Iris pigment epithelial cell (primary cell): ENCODE measurements at places on chromosomes 4 and X.

GRCh38 chr4:95889662-95890061 is 49.8 kb downstream of the PDHA2 start:
- peak; percentile 4 for DNase-seq

DNA sequence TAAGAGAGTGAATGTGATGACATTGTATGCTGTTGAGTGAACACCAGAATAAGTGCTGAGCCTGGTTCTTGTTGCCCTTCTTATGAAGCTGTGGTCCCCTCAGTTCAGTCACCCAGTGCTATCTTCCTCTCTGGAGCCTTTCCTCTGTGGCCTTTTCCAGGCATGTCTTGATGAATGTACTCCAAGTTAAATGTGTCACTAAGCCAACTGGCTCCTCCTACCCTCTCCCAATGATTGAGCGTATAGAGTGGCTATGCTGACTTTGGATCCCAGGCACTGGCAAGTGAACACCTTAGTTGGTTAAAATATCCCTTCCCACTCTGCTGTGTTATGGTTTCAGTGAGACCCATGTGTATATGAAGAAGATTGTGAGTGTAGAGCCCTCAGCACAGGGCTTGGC is 134.1 kb upstream of the MAMLD1 start:
- no peak for DNase-seq

DNA sequence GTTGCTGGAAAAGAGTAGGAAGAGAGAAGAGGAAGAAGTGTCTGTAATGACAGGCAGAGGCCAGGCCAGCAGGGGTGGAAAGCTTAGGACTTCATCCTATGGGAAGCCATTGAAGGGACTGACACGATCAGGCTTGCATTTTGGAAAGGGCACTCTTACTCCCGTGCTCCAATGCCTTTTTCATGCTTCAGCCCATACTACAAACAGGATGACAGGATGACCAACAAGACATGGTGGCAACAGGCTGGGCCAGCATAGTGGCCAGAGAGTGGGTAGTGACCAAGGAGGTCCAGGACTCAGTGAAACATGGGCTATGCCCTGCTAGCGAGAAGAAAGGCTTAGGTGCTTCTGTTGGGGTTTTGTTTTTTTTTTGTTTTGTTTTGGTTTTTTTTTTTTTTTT is 2.6 kb upstream of the KLF3 start:
- DNase-seq = no peak

GRCh38 chr4:15376594-15376993 is 51.2 kb upstream of the C1QTNF7 start:
- peak; percentile 75 for DNase-seq

DNA sequence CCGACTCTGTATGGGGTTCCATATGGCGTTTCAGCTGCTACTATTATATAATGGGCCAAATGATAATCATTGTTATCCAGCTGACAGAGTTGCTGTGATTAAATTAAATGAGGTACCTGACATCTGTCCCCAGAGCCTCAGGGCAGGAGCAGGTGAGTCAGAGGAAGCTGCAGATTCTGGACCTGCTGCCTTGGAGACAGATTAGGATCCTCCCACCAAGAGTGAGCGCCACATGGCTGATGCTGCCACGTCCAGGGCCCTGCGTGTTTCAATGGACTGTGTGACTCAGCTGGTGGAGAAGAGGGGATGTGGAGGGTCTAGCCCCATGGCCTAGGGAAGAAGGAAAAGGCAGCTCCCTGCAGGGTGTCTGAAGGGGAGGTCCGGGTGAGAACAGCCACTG is 28.3 kb upstream of the UXT start:
- DNase-seq = no peak

DNA sequence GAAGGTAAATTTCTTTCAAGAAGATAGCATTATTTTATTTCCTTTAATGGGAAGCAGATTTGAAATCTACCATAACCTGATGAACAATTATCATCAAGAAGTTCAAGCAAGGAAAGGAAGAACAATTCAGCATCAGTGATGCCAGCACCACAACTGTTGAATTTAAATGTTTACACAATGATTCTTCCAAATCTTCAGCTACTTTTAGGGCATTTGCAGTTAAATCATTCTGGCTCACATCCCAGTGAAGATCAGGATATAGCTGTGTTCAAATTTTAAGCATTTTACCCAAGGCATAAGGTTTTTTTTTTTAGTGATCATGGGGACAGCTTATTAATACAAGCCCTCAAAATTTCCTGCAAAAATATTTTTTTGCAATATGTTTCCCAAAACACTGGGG is 112.9 kb downstream of the SHISA3 start:
- DNase-seq = no peak

DNA sequence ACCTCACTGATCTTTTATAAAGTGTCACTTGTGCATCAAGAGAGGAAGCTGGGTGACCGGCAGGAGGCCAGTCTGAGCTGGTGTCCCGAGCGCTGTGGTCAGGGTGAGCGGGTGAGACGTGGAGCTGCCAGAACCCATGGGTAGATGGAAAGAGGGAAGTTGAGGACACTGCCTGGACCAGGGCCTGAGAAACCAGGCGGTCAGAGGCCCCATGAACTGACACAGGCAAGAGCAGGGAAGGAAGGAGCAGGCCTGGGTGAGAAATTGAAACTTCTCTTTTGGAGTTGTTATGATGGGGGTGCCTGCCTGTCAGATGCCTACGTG is 192.6 kb downstream of the AFAP1 start:
- DNase-seq = no peak

DNA sequence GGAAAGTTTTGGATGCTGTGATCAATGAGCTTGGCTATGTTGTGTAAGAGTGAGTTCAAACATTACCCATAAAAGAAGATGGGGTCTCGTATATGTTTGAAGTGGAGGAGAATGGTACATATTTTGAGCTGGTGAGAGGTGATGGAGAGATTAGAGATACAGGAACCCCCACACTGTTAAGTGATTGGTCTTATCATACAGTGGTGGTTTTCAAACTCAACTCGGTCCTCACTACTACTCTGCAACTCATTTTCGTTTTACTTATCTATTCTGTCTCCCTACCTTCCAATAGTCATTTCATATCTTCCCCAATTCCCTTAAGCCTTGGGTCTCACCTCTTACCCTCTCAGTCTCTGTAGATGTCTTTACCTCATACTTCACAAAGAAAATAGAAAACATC is 16.4 kb upstream of the TNIP3 start:
- DNase-seq = no peak
